ENCODE measurements at places on chromosomes 2 and 18.

DNA sequence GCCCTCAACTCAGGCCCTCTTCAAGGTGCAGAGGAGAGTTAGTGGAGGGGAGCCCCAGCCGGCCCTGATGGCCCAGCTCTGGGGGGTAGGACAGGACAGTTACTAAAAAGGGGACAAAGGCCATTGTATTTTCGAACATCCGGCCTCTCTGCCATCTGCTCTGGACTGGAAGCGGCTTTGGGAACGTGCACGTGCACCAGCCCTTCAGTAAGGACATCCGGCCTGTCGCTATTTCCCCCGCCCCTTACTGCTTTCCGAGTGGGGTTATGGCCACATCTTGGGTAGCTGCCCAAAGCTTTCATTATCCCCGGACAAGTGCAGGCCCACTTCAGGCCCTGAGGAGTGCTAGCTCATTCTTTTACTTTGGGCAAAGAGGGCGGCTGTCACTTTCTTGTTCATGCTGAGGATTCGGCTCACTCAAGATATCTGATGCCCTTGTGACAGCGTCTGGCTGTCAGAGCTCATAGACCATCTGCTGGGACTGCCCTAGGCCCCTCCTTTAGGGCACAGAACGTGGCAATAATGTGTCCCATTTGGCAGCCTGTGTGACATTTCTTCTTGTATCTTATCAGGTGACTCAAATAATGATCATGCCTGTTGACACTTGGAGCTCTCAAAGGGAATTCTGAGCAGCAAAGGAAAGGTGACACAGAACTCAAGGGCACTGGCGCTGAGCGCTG lies 17.5 kb downstream of the SLC4A3 start:
- DNase-seq = no peak

- DNase-seq = no peak
Measured at GRCh38 chr2:9539531-9539930, 16.1 kb downstream of the ADAM17 start.

- no peak for DNase-seq
Measured at GRCh38 chr18:49754866-49755265, 58.5 kb downstream of the ACAA2 start.

- no peak for DNase-seq
Measured at GRCh38 chr2:69477627-69478026, 40.4 kb upstream of the NFU1 start.

GRCh38 chr2:106119074-106119473 lies 75.0 kb downstream of the UXS1 start:
- DNase-seq = no peak

GRCh38 chr18:62187543-62188510 lies 772 bp downstream of the RELCH start:
- DNase-seq = no peak

DNA sequence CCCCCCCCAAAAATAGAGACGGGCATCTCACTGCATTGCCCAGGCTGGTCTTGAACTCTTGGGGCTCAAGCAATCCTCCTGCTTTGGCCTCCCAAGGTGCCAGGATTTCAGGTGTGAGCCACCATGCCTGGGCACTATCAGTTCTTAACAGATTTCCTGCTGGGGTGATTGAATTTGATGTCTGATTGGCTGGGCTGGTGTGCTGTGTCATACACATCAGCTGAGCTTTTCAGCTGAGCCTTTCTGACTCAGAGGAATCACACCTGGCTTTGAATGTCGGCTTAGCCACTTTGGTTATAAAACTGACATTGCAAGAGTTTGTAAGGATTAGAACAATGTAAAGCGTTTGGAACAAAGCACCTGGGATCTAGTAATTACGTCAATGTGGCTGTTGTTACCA lies 18.9 kb downstream of the NCAPH start:
- DNase-seq = no peak

GRCh38 chr18:48371854-48372602 lies 37.2 kb downstream of the ZBTB7C start:
- DNase-seq = no peak

GRCh38 chr2:241842620-241843211 lies 16.0 kb downstream of the PDCD1 start:
- no peak for DNase-seq

DNA sequence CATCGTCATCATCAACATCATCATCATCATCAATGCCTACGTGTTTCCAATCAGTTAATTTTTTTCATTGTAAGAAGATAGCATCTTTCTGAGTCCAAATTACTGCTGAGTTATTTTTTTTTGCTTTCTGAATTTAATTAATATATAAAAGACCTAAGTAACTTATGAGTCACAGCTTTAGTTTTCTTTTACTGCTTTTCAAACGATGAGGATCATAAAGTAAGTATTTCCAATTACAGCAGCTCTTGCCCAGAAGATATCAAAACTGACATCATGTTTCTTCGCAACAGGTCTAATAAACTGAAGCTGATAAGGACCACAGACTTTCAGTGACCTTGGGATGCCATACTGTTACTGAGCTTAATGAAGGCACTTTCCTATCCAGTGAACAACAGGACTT lies 442.2 kb downstream of the DSEL start:
- DNase-seq = no peak

DNA sequence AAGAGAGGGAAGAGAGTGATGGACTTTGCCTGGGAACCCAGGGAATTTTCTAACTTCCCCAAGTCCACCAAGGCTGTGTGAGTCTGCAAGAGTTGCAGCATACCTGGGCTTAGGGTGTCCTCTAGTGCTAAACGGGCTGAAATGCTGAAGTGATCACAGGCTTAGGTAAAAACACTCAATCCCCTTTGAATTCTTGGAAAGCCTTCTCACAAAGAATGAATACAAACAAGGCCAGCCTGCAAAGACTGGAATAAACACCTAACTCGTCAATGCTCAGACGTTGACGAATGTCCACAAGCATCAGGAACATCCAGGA lies 30.0 kb upstream of the BMP10 start:
- DNase-seq = no peak

DNA sequence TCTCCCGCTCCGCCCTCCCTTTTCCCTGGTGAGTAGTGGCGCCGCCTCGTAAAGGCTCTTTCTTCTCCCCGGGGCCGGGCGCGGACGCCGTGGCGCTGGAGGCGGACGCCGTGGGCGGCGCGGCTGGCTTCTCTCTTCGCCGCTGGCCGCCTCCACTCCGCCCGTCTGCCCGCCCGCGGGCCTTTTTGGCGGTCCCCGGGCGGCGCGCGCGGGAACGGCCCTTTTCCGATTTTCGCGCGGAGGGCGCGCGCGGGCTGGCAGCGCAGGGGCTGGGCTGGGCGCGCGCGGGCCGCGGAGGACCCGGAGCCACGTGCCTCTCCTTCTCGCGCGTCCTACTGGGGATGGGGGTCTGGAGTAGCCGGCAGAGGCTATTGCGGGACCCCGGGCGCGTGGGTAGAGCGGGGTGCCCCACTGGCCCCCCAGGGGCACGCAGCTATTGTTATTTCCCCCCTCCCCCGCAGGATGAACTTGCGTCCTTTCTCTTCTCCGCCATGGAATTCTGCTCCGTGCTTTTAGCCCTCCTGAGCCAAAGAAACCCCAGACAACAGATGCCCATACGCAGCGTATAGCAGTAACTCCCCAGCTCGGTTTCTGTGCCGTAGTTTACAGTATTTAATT lies 472 bp downstream of the SLC20A1 start:
- DNase-seq = peak; percentile 41

GRCh38 chr2:119311371-119311770 lies 55.3 kb downstream of the C2orf76 start:
- DNase-seq = no peak

DNA sequence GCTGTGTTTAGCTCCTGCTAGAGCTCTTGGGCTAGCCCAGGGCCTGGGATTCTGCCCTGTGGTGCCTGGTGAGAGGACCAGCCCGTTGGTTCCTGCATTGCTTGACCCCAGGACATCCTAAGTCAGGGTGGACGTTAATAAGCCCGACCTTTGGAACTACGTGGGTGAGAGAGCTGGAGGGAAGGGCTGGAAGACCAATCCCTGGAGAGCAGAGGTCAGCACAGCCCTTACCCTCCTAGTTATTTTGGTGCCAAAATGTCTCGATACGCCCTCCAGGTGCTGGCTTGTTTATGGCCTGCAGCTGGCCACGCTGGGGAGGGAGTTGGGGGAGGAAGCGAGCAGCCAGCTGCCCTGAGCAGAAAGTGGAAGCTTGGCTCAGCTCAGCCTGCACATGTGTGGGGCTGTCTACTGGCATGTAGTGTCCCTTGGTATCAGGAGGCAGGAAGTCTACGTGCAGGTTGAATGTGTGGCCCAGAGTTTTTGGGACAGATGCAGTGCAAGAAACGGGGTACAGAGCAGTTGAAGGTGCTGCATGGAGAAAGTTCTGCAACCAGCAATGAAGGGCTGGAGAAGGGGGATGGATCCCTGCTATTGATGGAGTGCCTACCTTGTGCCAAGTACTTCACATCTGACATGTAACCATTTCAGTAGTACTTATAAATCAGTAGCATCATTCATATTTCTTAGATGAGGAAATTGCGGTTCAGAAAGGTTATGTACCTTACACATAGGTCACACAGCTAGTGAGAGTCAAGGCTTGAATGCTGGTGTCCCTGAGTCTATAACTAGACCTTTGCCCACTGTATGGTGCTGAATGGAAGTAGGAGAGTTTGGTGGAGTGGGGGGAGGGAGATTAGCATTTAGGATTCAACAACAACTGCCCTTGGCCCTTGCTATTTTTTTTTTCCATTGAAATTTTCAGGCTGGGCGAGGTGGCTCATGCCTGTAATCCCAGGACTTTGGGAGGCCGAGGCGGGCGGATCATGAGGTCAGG lies 5.0 kb upstream of the DGKD start:
- no peak for DNase-seq

DNA sequence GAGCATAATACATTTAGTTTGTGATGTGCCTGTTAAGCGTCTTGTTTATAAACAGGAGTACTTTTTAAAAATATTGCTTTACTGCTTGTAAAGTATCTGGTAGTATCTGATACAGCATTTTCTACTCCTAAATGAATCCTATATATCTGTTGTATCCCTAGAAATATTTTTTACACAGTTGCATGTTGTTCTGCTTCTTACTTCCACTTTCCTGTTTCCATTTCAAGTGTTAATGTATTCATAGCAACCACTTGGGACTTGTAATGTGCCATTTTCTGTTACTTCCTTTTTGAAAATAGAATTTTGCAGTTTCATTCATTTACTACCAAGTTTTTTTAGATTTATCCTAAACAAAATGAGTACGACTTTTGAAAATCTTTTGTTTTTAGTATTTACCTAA lies 24.9 kb downstream of the CCNT2 start:
- DNase-seq = no peak

DNA sequence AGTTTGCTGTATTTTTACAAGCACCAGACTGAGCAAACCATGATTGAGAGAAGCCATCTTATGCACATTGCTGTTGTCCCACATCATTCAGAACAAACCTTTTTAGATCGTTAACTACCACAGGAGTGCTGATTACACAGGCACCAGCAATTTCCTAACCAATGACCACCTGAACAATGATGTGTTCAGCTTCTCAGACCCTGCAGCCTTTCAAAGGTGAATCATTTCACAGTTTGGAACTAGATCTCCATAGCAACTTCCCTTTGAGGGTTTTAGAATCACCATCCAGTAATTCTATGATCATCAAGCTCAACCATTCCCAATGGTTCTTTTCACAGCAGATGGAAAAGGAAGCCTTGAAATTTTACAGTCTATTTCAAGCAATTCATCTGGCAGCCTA lies 71.4 kb downstream of the OLA1 start:
- no peak for DNase-seq

DNA sequence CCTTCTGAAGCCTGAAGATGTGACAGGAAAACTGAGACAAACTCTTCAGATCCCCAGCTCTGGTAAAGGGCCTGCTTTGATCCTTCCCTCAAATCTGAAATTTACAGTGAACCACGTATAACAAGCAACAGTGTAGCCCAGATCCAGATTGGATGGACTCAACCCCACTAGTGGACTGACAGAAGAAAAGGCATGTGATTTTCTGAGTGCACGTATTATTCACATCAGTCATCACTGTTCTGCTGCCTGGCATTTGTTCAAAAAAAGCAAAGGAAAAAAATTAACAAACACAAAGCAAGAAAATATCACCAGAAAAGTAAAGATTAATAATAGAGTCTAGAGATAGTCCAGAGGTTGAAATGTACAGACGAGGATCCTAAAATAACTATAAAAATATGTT lies 87.6 kb downstream of the CYRIA start:
- DNase-seq = no peak

DNA sequence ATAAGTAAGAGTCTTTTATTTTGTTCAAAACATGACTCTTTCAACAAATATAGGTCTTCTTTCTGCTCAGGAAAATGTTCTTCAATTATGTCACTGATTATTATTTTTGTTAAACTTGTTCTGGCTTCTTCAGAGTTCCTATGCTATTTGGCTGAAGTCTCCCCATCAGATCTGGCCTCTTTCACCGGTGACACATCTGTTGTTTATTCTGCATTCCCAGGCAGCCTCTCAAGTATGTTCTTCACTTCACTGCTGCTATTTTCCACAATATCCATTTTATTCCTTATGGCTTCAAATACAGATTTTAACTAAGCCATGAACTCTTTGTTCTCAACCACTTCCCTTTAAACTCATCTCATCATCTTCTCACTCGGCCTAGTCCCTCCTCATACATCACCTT lies 45.7 kb downstream of the HDAC4 start:
- DNase-seq = no peak

- DNase-seq = no peak
Measured at GRCh38 chr2:7480431-7480830, 563.2 kb downstream of the RNF144A start.

DNA sequence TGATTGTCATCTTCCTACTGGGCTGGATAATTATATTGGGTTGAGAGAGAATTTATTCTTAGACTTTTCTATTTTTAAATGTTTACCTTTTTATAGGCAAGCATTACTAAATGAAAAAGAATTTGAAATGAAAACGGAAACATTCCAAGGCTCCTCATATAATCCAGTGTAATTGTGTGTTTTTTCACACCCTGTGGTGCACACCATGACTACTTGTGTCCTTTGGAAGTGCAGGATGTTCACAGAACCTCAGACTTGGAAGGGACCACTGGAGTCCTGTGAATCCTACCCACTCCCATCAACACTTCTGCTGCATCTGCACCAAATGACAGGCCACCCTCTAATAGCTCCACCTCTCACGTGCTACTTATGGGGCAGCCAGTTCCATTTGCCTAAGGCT lies 48.0 kb downstream of the NAT8 start:
- no peak for DNase-seq

- DNase-seq = peak; percentile 23
Measured at GRCh38 chr2:7825591-7826312, 856.1 kb upstream of the ID2 start.

GRCh38 chr2:3604991-3605961 lies 10.4 kb downstream of the COLEC11 start:
- no peak for DNase-seq

DNA sequence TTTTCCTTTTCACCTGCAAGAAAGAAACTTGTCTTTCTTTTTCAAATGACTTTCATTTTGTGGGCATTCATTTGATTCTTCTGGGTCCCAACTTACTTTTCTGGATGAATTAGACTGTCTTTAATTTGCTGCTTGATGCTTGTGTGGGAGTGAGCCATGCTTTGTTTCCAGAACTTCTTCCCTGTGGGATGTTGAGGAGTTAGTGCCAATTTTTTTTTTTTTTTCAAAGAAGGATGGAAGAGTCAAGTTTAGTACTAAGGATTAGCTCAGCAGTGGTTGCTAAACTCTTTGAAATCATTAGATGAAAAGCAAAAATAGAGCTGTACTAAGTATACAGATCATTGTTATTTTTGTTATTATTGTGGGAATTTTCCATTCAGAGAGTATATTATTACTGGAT lies 17.2 kb upstream of the KCTD1 start:
- no peak for DNase-seq

- no peak for DNase-seq
Measured at GRCh38 chr2:204892506-204893255, 347.4 kb downstream of the PARD3B start.

GRCh38 chr2:106581755-106582147 lies 94.6 kb downstream of the CD8B2 start:
- no peak for DNase-seq

All from stimulated activated CD4-positive, alpha-beta T cell treated with anti-CD3 and anti-CD28 coated beads, Interleukin-12 subunit alpha, Interleukin-12 subunit beta, amount 100 ng/mL, for 24 hours (primary cell).